ENCODE measurements at places on chromosomes 3 and 15.

DNA sequence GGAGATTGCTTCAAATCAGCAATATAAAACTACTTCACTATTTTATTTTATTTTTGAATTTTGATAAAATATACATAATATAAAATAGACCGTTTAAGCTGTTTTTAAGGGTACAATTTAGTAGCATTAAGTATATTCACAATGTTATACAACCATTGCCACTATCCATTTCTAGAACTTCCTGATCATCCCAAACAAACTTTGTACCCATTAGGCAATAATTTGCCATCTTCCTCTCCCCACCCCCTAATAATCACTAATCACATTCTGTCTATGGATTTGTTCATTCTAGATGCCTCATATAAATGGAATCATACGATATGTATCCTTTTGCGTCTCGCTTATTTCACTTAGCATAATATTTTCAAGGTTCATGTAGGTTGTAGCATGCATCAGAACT lies 28.9 kb downstream of the FANCD2 start:
- DNase-seq: no peak

- no peak for DNase-seq
Measured at GRCh38 chr3:119235151-119235550, 5.5 kb downstream of the B4GALT4 start.

DNA sequence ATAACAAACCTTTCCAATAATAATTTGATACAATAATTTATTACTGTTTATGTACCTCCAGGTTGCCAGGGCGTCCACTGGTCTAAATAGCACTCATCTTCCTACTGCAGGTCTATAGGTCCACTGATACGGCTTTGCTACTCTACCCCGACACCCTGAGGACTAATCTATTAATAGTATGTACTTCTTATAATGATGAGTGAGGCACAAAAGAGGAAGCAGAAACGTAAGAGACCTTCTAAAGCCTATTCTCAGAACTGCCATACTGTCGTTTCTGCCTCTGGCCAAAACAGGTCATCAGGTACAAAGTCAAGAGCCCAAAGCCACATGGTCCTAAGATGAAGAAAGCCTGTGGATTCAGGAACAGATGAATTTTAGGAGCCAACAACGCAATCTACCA lies 163.2 kb upstream of the GRM7 start:
- DNase-seq: no peak

DNA sequence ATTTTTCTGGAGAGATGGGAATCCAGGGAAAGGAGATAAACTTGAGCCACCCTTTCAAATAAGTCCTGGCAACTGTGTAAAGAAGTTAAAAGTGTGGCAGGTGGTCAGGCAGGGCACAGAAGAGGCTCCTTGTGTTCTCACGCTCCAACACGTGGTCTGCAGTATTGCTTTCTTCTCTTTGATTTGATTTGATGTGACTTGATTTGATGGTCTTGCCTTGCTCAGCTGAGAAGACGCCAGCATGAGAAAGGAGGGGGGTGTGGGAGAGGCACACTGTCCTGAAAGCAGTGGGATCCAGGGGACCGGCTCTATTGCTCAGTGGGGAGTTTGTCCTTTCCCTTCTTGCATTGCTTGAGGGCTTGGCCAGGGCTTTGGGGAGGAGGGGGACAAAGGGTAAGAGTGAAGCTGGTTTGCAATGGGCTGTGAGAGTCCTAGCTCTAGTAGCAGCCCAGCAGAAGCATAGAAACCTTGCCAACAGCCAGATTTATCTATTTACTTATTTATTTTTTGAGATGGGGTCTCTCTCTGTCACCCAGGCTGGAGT lies 25.7 kb upstream of the NEO1 start:
- no peak for DNase-seq
